Stimulated activated naive CD8-positive, alpha-beta T cell treated with anti-CD3 and anti-CD28 coated beads, Interleukin-15, amount 100 ng/mL, for 72 hours (primary cell): ENCODE measurements at places on chromosomes 2 and 18.

- no peak for DNase-seq
Observed at GRCh38 chr2:100446696-100447095, 23.6 kb upstream of the NMS start.

GRCh38 chr2:74507926-74508520 lies 528 bp upstream of the PCGF1 start:
- DNase-seq, result peak; percentile 39

DNA sequence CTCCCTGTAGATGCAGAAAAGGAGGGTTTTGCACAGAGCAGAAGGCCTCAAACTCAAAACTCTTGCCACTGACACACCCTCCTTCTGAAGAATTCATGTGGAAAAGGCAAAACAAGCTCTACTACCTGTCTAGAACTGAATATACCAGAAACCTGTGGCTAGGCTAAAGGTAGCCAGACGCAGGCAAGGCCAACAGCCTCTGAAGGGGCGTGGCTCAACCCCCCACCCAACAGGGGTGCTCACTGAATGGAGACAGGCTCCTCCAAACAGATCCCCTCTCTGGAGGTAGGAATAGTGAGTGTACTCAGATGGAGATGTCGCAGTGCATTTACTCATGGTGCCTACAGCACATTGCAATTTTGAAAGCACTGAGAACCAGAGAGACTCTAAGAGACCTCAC lies 3.0 kb upstream of the STK17B start:
- peak; percentile 57 for DNase-seq

DNA sequence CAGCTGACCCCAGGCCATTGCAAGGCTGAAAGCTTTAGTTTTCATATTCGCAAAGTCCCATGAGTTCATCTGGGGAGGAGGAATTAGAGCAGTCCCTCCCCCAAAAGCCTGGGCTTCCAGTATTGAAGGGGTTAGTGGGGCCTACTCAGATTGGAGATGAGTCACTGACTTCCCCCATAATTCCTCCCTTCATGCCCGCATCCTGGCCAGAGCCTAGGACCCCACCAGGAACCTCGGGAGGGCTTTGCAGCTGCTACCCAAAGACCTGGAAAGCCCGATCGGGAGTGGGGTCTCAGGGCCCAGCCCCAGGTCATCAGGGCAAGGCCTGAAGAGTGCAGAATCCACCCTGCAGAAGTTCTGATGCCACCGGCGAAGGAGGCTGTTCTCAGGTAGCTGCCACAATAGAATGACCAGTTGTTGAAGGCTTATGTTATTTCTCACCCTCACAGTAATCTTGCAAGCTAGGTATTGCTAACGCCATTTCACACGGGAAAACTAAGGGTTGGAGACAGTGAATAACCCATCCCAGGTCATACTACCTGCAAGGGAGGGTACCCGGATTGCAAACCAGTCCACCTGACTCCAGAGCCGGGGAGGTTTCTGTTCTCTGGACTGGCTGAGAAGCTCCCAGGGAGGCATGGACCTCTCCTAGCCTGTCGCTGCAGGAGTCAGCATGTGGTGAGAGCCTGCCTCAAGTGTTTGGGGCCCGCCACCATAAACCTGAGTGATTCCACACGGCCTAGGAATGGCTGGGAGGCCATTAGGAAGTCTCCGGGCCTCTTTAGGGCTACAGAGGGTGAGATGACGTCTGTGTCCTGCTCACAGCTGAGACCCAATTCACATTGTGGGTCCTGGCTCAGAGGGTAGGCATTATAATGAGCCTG lies 5.8 kb upstream of the ARID5A start:
- DNase-seq, result no peak

- DNase-seq, result no peak
Observed at GRCh38 chr18:45155526-45155925, 459.8 kb upstream of the SLC14A2 start.

DNA sequence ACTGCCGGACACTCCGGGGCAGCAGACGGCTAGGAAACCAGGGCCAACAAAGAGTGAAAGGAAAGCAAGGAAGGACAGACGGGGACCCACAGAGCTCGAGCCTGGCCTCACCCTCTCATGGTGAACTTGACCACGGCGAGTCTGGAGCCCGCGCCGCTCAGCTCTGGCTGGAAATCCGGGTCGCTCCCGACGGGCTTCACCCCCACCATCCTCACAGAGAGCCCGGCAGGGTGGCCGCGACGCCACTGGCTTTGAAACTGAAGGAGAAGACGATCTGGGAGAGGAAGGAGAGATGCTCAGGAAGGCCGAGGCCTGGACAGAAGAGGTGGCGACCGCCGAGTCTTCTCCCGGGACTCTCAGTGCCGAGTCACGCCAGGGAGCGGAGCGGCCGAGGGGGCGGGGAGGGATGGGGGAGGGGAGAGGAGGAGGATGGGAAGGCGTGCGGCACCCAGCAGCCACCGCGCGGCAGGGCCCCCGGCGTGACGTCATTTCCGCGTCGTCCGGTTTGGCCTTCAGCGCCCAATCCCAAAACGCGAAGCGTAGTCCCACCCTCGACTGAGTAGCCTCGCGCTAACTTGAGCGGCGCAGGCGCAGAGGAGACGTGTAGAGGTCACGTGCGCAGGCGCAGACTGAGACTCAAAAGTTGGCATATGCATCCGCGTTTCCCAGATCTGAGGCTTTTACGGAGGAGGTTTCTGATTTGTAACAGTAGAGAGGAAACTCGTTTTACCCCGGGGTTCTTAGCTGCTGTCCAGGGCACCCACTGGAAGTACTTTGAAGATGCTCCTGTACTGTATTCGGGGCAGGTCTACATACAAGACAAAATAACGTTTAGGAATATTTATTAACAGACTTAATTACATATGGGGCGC lies at the start of gene TXNL1:
Gene TXNL1 (minus strand): TSS at position 361 of the 872 bp plus-strand sequence. CDS start 152 bp downstream, at position 209.
- peak; percentile 96 for DNase-seq

GRCh38 chr2:159613651-159614285 lies 2.6 kb downstream of the BAZ2B start:
- DNase-seq, result no peak

DNA sequence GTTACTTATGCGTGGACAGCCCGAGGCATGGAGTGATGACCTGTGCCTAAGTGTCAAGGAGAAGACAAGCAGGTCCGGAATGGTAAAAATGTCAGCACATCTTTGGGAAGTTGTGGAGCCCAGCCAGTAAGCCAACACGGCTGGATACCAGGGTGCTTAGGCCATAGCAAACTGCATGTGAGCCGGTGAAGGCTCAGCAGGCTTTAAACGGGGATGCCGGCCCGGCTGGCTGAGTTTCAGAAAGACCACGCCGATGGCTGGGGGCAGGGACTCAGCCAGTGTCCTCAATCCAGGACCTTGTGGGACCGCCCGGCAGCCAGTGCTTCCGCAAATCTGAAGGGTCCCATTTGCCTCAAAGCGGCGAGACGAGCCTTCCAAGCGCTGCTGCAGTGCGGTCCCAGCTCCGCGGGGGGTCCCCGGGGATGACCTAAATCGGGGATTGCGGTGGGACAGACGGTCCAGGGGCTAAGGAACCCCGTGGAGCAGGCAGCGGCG lies 946 bp upstream of the AGAP1 start:
- no peak for DNase-seq

- DNase-seq, result no peak
Observed at GRCh38 chr2:63763391-63763941, 78.2 kb upstream of the UGP2 start.

- DNase-seq, result no peak
Observed at GRCh38 chr2:20432714-20433113, 14.2 kb upstream of the RHOB start.

GRCh38 chr2:100235098-100235497 lies 87.2 kb downstream of the LONRF2 start:
- DNase-seq, result no peak

DNA sequence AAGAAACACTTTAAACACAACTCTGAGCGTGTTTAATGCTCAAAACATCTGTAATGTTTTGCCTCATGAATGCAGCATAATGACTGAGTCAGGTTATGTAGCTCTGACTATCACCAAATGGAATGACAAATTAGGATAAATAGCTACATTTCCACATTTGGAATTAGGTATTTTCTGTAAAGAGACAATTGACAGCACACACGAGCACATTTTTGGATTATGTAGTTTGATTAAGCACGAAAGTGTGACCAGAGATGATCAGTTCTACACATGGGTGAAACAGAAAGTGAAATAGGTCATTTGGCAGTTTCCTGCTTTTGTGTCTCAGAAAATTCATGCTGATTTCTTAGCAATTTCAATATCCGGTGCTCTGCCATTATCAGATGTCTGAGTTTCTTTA lies 29.0 kb downstream of the LPIN1 start:
- DNase-seq, result no peak

DNA sequence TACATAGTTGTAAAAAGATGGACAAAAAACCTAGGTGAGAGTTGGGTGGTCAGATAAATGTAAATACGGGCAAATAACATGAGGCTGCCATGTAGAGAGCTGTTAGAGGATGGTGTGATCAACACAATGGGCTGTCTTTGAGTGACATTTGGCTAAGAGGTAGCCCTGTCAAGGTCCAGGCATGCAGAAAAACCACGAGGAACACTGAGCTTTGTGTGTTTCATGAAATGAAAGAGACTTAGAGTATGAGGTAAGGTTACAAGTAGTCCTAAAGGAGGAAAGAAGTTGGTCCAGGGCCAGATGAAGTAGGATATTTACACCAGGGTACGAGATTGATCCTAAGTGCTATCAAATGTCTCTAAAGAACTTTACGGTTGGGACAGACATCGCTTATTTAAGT lies 160.9 kb downstream of the RDH14 start:
- no peak for DNase-seq

DNA sequence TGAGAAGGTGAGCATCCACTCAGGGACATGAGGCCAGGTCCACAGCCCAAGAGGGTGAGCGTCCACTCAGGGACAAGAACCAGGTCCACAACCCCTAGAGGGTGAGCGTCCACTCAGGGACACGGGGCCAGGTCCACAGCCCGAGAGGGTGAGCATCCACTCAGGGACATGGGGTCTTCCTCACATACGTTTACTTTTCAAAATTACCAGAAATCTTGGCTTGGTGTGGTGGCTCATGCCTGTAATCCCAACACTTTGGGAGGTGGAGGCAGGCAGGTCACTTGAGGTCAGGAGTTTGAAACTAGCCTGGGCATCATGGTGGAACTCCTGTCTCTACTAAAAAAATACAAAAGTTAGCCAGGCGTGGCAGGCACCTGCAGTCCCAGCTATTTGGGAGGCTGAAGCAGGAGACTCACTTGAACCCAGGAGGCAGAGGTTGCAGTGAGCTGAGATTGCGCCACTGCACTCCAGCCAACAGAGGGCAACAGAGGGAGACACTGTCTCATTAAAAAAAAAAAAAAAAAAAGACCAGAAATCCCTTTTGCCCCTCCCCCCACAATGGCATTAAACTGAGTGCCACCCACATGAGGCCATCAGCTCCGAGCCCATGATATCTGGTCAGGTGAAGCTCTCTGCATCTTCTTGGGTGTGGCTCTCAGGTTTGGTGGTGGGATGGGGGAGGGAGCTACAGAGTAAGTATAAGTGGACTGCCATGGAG lies 9.0 kb upstream of the MBP start:
- no peak for DNase-seq
